ENCODE measurements at places on chromosomes 7 and 10.

DNA sequence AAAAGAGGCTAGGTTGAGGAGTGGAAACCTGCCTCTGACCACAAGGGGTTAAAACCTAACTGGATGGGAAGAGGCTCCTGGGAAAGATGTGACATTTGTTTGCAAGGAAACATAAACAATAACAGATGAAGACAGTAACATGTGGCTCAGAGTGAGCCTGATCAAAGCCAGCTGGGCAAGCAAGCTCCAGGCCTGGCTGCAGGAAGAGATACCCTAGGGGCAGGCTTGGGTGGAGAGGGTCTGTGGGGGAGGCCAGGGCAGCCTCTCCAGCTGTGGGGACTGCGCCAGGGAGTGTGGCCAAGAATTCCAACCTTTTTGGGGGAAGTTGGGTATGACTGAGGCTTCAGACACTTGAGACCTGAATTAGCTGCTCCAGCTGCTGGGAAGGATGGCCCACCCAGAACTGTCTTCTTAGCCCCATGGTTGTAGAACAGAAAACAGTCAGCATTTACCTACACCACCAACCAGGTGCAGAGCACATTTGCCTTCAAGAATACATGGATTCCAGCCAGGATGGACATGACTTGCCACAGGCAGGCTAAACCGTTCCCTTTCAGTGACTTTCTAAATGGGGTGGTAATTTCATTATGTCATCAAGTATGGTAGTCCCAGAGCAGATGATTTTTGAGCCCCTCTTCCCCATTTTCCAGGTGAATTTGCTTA lies 10.4 kb upstream of the FAM170B start:
- no peak for DNase-seq

- DNase-seq = no peak
These were observed 43.9 kb downstream of the FOXK1 start for GRCh38 chr7:4725850-4726450.

GRCh38 chr10:121104476-121105111 lies 253.4 kb downstream of the WDR11 start:
- DNase-seq = peak; percentile 16

- DNase-seq = no peak
These were observed 73.7 kb downstream of the FOXL3 start for GRCh38 chr7:363626-364025.

DNA sequence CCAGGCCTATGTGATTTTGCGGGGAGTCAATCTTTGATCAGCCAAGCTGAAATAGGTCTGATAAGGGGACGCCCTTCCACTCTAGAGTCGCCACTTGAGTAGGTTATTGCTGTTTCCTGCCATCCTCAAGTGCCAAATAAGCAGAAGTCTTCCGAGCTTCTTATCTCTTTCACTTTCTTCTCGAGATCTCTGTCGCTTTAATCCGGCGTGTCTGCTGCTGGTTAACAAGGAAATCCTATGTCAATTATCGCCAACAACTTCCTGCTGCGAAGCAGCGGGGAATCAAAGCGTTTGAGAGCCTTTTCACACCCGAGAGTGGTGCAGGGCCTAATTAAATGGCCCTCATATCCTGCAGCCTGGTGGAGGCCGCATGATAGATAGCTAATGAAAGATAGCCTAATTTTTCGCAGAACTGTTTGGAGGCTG lies 215.9 kb downstream of the RAB11FIP2 start:
- no peak for DNase-seq

GRCh38 chr10:74683067-74683466 lies 143.3 kb upstream of the KAT6B start:
- no peak for DNase-seq

DNA sequence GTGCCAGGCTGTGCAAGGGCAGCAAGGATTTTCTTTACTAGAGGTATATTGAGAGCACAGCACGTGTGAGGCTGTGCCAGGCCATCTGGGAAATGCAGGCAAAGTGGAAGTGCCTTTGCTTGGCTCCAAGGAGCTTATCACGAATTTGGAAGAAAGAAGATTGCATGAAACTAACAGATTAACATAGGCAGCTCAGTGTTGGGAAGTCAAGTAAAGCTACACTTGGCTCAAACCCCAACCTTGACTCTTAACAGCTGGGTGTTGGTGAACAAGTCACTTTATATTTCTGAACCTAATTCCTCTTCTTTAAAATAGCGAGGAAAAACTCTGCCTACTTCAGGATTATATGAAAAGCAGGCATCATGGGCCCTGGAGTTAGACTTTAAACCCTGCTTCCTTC lies 105.2 kb downstream of the PLCE1 start:
- DNase-seq = no peak

- peak; percentile 53 for DNase-seq
These were observed 31.3 kb downstream of the KIN start for GRCh38 chr10:7756360-7756992.

DNA sequence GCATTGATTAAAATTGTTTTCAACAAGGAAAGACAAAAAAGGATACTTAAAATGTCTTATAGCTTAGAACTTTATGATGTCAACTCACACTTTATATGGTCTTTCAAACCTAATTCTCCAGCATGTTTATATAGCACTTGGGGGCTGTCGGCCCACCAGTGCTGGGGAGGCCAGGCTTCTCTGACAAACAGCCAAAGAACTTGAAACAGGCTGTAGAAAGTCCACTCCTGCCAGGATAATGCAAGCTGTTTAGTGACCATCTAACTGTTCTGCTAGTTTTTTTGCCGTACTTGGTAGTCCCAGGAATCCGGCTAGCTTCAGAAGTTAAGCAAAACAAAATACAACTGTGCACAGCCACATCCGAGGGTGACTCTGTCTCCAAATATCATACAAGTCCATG lies 13.6 kb upstream of the SOSTDC1 start:
- DNase-seq = no peak

- DNase-seq = no peak
These were observed 28.2 kb downstream of the ADARB2 start for GRCh38 chr10:1709161-1709560.

GRCh38 chr7:122600630-122601029 lies 98.3 kb downstream of the RNF133 start:
- no peak for DNase-seq

DNA sequence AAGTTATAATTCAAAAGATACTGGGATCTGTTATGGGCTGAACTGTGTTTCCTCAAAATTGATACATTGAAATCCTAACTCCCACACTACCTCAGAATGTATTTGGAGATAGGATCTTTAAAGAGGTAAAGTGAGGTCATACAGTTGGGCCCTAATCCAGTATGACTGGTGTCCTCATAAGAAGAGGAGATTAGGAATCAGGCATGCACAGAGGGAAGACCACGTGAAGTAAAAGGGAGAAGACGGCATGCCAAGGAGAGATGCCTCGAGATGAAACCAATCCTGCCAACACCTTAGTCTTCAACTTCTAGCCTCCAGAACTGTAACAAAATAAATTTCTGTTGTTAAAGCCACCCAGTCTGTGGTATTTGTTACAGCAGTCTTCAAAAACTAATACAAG lies 5.9 kb upstream of the CFAP69 start:
- no peak for DNase-seq

DNA sequence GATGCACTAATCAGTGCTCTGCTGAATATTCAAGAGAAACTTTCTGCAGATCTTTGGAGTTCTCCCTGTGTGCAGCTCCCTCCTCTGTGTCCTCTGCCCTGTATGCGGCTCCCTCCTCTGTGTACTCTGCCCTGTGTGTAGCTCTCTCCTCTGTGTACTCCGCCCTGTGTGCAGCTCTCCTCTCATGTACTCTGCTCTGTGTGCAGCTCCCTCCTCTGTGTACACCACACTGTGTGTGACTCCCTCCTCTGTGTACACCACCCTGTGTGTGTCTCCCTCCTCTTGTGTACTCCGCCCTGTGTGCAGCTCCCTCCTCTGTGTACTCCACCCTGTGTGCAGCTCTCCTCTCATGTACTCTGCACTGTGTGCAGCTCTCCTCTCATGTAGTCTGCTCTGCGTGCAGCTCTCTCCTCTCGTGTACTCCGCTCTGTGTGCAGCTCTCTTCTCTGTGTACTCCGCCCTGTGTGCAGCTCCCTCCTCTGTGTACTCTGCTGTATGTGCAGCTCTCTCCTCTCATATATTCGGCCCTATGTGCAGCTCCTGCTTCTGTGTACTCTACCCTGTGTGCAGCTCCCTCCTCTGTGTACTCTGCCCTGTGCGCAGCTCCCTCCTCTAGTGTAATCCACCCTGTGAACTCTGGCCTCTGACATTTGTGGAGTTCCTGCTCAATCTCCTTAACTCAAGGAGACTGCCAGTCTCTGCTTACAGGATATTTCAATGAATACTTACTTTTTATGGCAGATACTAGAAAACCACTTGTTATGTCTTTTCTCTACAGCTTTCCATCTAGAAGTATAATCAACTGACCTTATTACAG lies 280.4 kb downstream of the GLRX3 start:
- DNase-seq = no peak

- no peak for DNase-seq
These were observed 4.7 kb upstream of the ZNF775 start for GRCh38 chr7:150374472-150374871.

DNA sequence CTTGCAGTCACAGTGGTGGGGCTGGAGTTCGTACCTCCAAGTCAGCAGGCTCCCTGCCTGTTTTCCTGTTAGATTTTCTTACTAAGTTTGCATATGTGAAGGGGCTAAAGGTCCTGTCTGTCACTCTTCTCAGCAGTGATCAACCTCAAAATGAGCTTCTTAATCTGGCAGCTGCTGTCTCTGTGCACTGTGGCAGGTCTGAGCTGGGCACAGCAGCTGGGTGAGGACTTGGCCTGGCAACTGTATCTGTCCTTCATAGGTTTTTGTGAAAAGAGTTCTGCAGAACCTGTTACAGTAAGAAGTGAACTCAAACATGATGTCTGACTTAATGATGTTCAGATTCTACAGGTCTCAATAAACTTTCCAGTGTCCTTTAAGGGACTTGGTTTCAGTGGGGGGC lies 31.3 kb upstream of the GJD4 start:
- DNase-seq = no peak

GRCh38 chr10:29026802-29027580 lies 261.9 kb upstream of the LYZL1 start:
- DNase-seq = no peak

- DNase-seq = no peak
These were observed 8.1 kb downstream of the PDE1C start for GRCh38 chr7:32062150-32062549.

- no peak for DNase-seq
These were observed 59.5 kb downstream of the LRRC18 start for GRCh38 chr10:48880016-48880705.

DNA sequence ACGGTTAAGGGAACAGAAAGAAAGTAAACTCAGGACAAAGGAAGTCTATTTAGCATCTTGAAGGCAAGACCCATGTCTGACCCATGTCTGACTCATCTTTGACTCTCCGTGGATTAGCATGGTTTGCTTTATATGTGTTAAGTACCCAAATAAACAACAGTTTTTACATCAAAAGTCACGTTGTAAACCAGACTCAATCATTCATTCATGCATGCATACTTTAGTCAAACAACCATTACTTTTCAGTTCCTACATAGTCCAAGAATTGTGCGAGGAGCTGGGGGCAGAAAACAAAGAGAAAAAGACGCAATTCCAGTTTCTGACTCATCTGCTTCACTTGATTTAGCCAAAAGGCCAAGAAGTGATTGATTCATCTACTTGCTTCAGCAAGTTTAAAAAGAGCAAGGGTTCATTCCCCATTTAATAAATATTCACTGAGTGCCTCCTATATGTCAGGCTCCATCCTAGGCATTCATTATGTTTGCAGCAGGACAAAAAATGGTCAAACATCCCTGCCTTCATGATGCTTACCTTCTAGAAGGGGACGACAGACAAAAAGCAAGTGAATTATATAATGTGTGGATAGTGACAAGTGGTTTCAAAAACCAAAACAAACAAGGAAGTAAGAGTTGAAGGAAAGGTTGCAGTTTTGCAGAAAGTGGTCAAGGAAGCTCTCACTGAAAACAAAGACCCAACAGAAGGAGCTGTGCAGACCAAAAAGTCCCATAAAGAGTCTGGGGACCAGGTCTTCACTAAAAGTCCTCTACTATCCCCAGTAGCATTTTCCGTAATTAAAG lies 116.2 kb downstream of the FAM107B start:
- DNase-seq = no peak

DNA sequence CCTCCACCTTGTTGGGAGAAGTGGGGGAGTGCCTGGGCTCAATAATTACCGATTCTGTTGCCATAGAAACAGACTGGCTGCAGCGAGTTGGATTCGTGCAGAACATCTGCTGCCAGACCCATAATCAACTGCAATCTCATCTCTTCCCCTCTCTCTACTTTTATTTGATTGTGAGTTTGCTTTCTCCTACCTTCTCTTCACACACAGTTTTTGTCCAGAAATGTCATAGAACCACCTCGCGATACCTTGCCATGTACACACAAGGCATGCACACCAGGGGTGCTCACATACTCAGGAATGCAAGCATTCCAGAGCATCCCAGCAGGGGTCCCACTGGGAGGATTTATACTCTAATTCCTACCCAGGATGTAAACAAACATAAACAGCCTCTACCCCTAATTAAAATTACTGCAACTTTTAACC lies 262.2 kb upstream of the AOAH start:
- DNase-seq = peak; percentile 74

GRCh38 chr10:28721318-28721951 lies 44.1 kb downstream of the BAMBI start:
- peak; percentile 63 for DNase-seq

GRCh38 chr7:158016180-158017097 lies 571.2 kb downstream of the PTPRN2 start:
- DNase-seq = peak; percentile 77

- DNase-seq = no peak
These were observed 139.3 kb downstream of the FRMD4A start for GRCh38 chr10:14191407-14191806.

- DNase-seq = no peak
These were observed 35.6 kb upstream of the GALNT17 start for GRCh38 chr7:71096351-71096750.

DNA sequence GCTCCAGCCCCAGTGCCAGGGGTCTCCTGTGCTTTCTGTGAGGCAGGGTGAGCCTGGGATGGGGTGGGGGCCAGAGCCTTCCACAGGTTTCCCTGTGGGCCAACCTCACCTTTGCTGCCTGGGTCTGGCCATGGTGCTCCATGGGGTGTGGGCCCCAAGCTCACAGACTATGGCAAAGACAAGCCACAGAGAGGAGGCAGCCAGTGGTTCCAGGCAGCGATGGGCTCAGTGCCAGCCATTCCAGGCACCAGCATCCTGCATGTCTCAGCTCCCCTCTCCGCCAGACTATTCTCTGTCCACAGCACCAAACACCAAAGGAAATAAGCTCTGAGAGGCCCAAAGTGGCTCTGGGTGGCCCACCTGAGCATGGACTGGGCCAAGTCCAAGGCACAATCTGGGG lies 133.5 kb downstream of the PTPN20 start:
- no peak for DNase-seq

DNA sequence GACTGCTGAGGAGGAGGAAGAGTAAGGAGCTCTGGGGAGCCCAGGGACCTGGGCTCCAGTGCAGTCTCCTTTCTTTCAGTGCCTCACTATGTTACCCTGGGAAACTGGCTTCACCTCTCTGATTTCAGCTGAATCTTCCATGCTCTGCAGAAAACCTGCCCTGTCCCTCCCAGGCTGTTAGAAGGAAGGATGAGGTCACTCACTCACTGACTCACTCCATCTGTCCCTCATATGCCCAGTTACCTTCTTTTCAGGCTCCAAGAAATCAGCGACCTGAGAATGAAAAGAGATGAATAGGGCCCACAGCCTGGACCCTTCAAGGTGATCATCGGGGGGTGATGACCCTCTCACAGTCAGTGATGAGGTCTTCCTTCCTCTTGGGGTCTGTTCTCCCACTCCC lies 481 bp downstream of the SFTPA2 start:
- no peak for DNase-seq

- no peak for DNase-seq
These were observed 501.6 kb downstream of the PTPRN2 start for GRCh38 chr7:158085741-158086695.
